ENCODE measurements at places on chromosomes 12 and 14. TPM values are rescaled to one million over a fixed set of nuclear protein-coding genes. Genes with fewer than 3 reads are reported as not detected.

PRIMA1 gene
- total RNA-seq, result not detected

MYH6 gene
- not detected for total RNA-seq

FAM222A gene
- total RNA-seq, result under 0.01 TPM

UNC79 gene
- 0.06 TPM for total RNA-seq

DHH gene
- 0.65 TPM for total RNA-seq
